ENCODE measurements at places on chromosomes 13 and 19. TPM values are rescaled to one million over a fixed set of nuclear protein-coding genes. Genes with fewer than 3 reads are reported as not detected.
A peak's percentile ranks its signal among the peaks of the same experiment; 100 is the strongest.

GRCh38 chr19:3979289-3979673 lies 6.0 kb downstream of the EEF2 start:
- DNase-seq: no peak

- DNase-seq: no peak
These were observed 131.2 kb downstream of the IRS2 start for GRCh38 chr13:109655206-109655600.

GRCh38 chr19:5825178-5825577 lies 14.3 kb downstream of the FUT6 start:
- DNase-seq: no peak

DNA sequence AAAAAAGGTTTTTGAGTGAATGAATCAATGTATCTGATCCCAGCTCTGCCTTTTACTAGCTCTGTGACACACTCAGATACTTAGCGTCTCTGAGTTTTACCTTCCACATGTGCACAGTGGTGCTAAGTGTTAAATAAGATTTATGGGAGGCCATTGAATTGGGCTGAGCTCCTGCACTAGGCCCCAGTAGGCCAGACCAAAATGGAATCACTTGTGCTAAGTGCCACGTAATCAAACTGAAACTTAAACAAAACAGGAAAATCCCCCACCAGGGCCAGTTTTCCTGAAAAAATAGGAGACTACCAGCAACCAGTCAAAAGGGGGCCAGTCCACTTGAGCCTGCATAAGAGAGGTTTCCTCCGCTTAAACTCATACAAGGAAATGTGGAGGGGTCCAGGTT lies 40.9 kb downstream of the GJA3 start:
- no peak for DNase-seq

DNA sequence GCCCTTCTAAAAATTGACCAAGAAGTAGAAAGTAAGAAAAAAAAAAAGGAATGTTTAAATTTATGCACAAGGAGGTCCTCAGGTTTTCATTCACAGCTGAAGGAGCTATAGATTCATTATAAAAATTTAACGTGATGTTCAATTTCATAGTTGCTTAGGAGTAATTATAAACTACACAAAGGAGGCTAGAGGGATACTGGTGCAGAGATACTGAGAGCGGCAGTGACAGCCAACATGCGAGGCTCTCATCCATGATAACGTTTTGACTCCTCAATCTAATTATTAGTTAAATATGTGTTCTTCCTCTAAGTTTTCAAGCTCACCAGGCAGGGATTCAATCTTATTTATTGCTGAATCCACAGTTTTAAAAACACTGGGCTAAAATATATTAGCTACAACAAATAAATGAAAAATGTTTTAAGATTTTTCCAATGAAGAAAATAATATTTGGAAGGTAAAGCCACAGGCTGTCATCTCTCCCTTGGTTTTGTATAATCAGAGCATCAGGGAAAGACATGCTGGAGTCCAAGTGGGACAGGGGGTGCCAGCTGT lies 49.8 kb upstream of the TRPC4 start:
- no peak for DNase-seq

GRCh38 chr13:98317573-98318171 lies 140.6 kb upstream of the RNF113B start:
- no peak for DNase-seq

GRCh38 chr13:23622985-23623384 lies 52.8 kb downstream of the TNFRSF19 start:
- DNase-seq: no peak

GRCh38 chr13:22009500-22009899 lies 338.6 kb downstream of the FGF9 start:
- DNase-seq: no peak

- DNase-seq: peak; percentile 38
These were observed 13.3 kb downstream of the PLEKHF1 start for GRCh38 chr19:29678484-29679106.

DNA sequence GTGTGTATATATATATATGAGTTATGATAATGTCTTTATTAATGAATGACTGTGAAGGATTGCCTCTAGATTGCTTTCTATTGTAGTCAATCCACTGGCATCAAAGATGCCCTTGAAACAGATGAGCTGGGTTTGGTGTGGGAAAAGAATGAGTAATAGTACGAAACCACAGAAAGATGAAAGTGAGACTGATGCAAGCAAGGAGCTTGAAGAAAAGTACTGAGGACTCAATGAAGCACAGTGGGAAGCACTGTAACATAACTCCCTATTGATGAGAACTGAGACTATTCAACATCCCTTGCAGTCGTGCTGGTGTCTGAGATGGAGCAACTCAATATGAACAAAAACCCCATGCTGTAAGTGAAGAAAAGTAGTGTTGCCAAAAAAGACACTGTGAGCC lies 1794.2 kb downstream of the SLITRK5 start:
- no peak for DNase-seq

DNA sequence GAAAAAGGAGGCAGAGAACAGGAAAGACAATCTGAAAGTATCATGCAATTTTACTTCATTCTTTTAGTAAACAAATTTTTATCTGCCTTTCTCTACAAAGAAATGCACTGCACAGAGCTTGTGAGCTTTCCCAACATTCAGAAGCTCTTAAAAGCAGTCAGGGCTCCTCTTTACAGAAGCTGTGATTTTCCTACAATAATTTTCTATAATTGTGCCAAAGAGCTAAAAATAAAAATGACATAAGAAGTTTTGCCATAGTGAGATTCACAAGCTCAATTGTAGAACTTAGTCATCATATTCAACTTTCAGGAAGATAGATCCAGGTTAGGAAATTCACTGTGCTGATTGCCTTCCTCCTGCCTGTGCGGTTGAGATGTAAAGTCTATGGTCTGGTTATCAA lies 341.4 kb downstream of the PCDH9 start:
- DNase-seq: no peak

GRCh38 chr13:72284791-72285190 lies 417.8 kb upstream of the DACH1 start:
- DNase-seq: no peak

GRCh38 chr13:35824395-35824794 lies 306.8 kb downstream of the DCLK1 start:
- no peak for DNase-seq

- no peak for DNase-seq
These were observed 754.3 kb upstream of the ARGLU1 start for GRCh38 chr13:107322228-107322627.

GRCh38 chr19:35901055-35901644 lies 810 bp upstream of the NFKBID start:
- peak; percentile 33 for DNase-seq

DNA sequence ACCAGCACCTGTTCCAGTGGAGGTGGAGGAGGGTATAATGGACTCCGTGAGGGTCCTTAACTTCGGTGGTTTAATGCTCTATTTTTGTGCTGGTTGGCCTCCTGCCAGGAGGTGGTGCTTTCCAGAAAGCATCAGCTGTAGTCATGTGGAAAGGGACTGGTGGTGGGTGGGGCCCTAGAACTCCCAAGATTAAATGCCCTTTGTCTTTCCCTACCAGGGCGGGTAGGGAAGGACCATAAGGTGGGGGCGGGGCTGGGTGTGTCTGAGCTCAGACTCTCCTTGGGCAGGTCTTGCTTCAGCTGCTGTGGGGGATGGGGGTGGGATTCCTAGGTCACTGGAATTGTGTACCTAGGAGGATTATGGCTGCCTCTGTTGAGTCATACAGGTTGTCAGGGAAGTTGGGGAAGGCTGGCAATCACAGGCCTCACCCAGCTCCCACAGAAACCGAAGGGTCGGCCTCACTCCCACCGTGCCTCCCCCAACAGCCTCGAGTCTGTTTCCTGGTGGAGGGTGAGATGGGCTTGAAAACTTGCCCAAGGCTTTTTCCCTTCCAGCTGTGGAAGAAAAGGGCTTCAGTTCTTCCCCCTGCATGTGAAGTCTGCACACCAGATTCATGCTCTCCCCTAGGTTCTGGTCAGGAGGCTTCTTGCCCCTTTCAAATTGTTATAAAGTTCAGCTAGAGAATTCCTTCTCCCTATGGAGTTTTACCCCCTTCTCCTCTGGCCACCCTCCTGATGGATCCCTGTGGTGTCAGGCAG lies 60.3 kb upstream of the CLDN10 start:
- no peak for DNase-seq

- DNase-seq: peak; percentile 97
These were observed 2.5 kb downstream of the LDLR start for GRCh38 chr19:11091703-11092153.

GRCh38 chr19:10699650-10700335 lies 1.4 kb upstream of the QTRT1 start:
- DNase-seq: peak; percentile 68

- no peak for DNase-seq
These were observed 19.1 kb downstream of the C19orf12 start for GRCh38 chr19:29695765-29696564.

GRCh38 chr13:60121337-60121687 lies 42.4 kb downstream of the DIAPH3 start:
- no peak for DNase-seq

GRCh38 chr13:104372095-104372655 lies 1306.0 kb upstream of the SLC10A2 start:
- DNase-seq: no peak

- DNase-seq: no peak
These were observed 16.0 kb upstream of the CYP4F2 start for GRCh38 chr19:15913830-15914229.

- DNase-seq: no peak
These were observed 125.2 kb upstream of the OBI1 start for GRCh38 chr13:78784014-78784750.

ZNF562 gene
- 22.2 TPM for total RNA-seq

AMER2 gene
- total RNA-seq: not detected

ZIC2 gene
- total RNA-seq: not detected

RAB3A gene
- 0.97 TPM for total RNA-seq

CCL25 gene
- not detected for total RNA-seq

MEDAG gene
- total RNA-seq: 20.0 TPM
